ENCODE measurements at places on chromosomes 6 and 20.

- DNase-seq = no peak
Observed at GRCh38 chr6:84093441-84094435, 60.2 kb downstream of the MRAP2 start.

GRCh38 chr20:33681728-33682353 lies 4.3 kb downstream of the E2F1 start:
- no peak for DNase-seq

GRCh38 chr6:156046268-156046665 lies 590.6 kb upstream of the NOX3 start:
- DNase-seq = no peak

- no peak for DNase-seq
Observed at GRCh38 chr20:63102721-63103375, 96.1 kb upstream of the BHLHE23 start.

- DNase-seq = no peak
Observed at GRCh38 chr6:82179415-82179814, 68.1 kb downstream of the IBTK start.

DNA sequence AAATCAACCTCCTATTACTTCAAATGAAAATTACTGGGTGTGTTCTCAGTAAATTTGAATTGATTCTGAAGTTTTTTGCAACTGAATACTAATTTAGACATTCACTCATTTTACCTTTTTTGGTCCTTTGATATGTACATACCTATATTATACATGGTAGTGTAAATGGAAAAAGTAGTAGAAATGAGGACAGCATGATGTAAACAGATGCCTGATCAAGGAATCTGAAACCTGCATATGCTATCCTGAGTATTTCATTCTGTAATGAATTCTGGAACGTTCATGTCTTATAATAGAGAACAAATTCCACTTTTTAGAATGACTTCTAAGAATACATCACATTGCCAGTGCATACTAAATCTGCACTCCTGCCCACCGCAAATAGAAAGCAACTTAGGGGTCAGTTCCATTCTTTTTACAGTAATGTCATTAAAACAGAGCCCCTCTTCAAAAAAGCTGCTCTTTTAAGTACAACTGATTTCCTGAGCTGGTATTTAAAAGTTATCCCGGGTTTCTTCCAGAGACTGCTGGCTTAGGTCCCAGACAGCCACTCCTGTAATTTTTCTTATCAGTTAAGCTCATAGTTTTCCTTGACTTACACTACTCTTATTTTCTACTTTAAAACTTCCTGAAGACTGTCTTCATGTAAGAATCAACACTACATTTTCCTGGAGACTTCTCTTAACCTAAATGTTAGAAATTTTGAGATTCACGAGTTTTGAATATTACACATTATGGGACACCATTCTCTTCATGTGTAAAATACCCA lies 48.4 kb downstream of the MAP3K7 start:
- DNase-seq = no peak

DNA sequence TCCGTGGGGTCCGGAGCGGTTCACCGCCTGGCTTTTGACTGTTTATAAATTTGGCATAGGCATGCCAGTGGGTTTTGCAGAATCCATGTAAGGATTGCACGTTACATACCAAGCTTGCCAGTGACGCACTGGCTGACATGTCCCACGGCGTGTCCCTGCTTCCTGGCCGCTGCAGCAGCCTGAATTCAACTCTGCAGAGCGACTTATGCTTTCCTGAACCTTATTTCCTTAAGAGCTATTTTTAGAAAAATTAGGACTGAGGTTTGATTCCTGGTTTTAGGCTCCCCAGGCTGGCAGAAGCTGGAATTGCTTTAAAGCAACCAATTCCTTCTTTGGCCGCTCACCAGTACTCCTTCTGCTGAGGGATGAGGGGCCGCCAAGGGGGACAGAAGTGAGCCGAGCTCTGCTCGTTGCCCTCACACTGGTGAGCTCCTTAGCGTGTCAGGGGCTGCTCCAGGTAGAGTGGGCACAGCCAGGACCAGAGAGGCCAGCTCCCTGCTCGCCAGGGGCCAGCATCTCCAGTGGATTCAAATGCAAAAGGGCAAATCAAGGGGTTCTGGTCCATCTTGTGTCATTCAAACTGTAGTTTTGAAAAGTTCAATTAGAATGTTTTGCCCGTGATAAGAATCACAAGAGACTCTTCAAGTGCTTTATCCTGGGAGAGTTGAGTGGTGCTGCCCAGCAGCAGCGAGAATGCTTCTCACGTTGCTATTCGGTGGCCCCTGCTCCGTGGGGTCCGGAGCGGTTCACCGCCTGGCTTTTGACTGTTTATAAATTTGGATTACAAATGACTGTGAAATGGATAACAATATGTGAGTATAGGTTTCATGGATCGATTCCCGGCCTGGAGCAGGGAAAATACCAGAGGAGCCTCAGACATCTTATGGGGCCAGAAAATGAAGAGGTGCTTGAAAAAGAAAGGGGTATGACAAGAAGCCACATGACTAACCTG lies 17.5 kb upstream of the IRF4 start:
- no peak for DNase-seq

- DNase-seq = no peak
Observed at GRCh38 chr6:157329829-157330228, 6.5 kb upstream of the TMEM242 start.

GRCh38 chr6:113654396-113654795 lies 202.7 kb upstream of the MARCKS start:
- DNase-seq = no peak
